ENCODE measurements at places on chromosomes 3 and 15.

GRCh38 chr15:35078221-35078915, 6.7 kb downstream of the NANOGP8 start:
- DNase-seq, result peak; percentile 49

DNA sequence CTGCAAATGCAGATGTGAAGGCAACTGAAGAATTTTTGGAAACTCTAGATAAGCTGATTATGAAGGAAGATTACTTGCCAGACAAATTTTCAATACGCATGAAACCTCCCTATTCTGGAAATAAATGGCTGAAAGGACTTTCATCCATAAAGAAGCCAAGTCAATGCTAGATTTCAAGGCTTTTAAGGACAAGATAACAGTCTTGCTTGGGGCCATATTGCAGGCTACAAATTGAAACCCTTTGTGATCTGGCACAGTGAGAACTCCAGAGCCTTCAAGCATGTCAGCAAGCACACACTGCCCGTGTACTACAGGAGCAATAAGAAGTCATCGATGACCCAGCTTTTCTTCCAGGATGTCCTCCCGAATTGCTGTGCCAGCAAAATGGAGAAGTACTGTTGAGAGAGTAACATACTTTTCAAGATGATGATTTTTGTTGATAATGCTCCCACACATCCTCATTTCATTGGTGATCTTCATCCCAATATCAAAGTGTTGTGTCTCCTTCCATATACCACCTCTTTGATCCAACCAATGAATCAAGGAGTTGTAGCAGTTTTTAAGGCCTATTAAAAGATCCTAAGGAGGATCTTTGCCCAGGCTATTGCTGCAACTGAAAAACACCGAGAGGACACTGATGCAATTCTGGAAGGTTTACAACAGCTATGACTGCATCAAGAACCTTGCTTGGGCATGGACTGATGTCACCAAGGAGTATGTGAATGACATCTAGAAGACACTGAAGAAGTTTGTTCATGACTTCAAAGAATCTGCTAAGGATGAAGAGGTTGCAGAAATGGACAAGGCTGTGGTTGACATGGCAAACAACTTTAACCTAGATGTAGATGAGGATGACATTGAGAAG, 20.3 kb downstream of the CALML4 start:
- no peak for DNase-seq

- no peak for DNase-seq
Measured at GRCh38 chr15:78641749-78642275, 802 bp upstream of the CHRNB4 start.

DNA sequence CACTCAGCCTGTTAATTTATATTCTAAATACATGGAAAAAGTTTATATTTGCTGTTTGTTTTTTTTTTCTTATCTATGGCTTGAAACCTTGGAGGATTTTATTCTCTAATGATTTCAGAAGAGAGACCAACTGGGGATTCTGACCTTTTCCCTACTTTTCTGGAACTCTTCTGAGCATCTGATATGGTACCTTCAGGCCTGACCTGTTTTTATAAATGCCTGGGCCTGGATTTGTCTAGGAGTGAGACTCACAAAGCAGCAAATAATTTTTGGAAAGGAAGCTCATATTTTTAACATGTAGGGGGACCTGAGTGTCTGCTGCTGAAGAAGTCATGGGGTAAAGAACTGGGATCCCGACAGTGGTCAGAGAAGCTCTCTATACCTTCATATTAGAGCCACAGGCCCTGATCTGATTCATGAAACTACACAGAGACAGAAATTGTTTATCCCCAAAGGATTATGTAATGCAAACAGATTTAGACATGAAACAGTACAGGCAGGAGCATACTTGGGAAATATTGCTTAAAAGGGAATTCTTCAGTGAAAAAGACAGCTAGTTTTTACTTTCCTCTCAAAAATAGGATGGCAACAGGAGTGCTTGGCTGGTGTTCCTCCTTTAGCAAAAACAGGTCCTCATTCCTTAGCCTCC, 15.9 kb downstream of the PPM1L start:
- DNase-seq, result no peak

DNA sequence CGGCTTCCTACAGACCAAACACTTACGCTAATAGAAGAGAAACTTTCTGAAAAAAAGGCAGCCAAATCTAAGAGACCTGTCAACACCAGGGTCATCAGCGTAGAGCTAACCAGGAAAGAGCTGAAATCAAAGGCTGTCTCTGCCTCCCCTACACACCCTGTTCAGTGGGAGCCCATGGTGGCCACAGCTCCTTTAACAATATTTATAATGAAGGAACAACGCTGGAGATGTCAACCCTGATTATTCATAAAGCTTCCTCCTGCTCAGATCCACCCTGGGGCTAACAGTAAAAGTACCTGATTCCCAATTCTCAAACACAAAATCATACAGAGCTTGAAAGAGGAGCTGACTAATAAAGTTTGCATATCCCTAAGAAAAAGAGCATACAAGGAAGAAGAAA, 133.7 kb downstream of the ANXA2 start:
- DNase-seq, result no peak

DNA sequence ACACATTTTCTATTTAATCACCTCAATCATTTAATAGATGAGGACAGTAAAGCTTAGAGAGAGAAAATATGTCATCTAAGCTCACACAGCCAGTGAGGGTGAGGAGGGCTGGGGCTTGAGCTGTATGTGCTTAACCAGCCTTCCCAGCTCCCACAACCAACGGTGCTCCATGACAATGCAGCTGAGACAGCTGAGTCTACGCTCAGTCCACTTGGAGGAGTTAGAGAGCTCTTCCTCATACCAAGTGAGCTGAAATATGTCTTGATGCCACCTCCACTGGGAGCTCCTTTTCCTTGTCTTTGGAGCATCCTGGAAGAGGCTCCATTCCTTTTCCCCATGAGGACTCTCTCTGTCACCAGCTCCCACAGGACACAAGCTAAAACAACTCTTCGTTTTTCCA, 9.3 kb downstream of the HOMER2 start:
- DNase-seq, result no peak

DNA sequence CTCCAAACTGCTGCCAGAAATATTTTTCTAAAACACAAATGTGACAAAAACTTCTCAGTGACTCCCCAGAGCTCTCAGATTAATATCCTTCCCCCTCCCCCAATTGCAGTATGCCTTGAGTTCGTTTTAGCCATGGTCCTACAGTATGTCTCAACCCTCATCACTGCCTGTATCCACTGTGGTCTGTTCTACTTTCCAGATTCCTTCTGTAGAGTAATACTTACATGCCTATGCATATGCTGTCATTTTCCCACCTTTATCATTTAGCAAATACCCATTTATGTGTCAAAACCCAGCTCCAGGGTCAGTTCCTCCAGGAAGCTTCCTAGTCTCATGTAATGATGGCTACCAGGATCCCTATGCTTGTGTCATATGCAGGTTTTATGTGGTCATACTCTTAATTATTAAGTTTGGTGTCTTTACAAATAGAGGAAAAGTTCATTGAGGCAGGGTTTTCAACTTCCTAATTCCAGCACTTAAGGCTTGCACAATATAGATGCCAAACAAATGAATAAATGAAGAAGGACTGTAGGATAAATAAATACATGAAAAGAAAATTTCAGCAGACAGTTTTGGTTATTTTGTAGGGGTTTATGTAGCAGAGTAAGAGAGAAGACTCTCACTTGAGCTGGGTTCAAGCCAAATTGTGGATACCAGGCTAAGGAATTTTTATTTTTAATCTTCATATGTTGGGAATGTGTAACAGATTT, 170.8 kb downstream of the ALCAM start:
- no peak for DNase-seq
